Subcutaneous preadipocyte (primary cell): ENCODE measurements at places on chromosomes 2 and 18. TPM values are rescaled to one million over a fixed set of nuclear protein-coding genes. Genes with fewer than 3 reads are reported as not detected.

CD207 gene
- total RNA-seq = not detected in 2 replicates

C2orf78 gene
- not detected in 2 replicates for total RNA-seq

PRKAG3 gene
- 0.37 TPM in 1 of 2 replicates, not detected in the other for total RNA-seq

CCL20 gene
- 1.1 and 1.2 TPM in 2 replicates for total RNA-seq

DNER gene
- 0.73 and 3.1 TPM in 2 replicates for total RNA-seq
